Activated CD8-positive, alpha-beta memory T cell treated with anti-CD3 and anti-CD28 coated beads for 4 hours (primary cell): ENCODE measurements at places on chromosomes 11 and 22.

DNA sequence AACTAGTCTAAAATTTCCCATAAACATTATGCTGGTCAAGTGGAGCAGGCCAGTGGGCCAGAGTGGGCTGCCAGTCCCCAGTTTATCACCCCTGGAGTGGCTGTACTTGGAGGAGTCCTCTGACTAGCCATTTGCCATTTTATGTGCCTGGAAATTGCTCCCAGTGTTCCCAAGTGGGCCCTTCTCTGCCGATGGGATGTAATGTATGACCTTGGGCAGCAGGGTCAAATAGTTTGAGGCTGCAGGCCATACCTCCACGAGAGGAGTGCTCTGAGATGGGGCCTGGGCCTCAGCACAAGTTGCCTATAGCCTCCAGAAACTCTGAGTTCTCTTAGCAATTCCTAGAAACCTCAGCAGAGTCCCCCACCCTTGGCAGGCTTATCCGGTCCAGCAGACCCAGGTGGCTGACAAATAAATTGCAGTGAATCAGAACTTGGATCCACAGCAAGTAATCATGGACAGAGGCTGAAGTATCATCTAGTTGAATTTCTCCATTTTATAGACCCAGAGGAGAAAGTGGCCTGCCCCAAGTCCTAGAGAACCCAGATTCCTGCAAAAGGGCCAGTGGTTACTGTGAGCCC, 17.8 kb upstream of the PATZ1 start:
- DNase-seq, result no peak

DNA sequence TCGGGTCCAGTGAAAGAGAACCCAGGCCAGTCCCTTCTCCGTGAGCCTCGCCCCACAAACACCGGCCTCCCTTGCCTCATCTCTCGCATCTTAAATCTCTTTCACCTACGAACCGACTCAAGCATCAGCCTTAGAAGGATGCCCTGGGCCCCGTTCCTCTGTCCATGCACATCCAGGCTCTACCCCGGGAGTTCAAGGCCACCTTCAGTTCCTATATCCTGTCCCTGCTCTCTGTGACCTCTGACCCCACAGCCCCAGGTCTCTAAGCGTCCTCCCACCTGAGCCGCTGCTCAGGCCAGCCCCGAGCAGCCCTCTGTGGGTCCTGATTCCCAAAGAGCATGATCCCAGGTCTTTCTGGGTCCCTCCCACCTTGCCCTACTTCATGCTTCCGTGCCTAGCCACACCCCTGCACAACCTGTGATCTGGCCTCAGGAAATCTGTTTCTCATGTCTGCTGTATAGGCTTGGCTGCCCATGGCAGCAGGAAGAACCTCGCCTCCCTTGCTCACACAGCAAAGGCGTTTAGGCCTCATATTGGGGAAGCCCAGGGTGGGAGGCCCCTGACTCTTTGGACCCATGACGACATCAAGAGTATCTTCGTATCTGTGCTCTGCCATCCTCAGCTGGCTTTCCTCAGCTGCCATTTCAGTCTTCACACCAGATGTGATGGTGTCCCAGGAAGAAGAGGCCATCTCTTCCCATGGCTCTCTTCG, 77.5 kb upstream of the SEPTIN5 start:
- DNase-seq, result no peak

- no peak for DNase-seq
These were observed 14.6 kb upstream of the NRGN start for GRCh38 chr11:124724979-124725718.

GRCh38 chr22:37732699-37733607, 36.1 kb downstream of the TRIOBP start:
- DNase-seq, result no peak

DNA sequence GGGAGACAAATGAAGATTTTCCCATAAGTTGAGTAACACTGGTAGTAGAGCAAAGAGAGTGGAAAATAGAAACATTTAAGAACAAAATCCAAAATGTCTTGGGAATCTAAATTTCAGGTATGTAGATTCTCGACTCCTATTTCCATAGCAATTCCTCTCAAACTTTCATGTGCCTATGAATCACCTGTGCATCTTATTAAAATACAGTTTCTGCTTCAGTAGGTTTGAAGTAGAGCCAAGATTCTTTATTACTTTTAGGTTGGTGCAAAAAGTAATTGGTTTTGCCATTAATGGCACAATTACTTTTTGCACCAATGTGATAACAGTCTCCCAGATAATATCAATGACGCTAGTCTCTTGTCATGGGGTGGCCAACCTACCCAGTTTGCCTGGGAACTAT, 115.3 kb upstream of the SLC5A12 start:
- no peak for DNase-seq

DNA sequence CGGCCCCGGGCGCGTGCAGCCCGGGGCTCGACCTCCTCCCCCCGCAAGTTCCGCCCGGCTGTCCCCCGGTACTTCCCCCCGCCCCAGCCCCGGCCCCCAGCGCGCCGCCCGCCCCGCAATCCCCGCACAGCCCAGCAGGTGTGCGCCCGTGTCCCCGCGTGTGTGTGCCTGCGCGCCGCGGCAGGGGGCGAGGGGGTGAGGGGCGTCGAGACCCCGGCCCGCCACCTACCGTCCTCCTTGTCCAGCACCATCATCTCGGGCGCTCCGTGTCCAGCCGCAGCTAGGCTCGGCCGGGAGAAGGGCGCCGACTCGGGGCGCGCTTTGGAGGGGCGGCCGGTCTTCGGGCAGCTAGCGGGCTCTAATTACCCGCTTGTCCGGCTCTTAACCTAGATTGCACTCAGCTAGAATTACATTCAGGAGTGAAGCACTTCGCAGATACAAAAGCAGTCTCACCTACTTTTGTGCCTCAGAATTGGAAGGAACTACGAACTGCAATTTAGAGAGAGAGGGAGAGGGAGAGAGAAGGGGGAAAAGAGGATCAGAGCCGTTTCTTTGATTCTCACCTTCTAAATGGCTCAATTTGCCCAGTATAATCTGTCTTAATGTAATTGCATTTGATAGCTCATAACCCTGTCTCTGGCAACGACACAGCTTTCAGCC, 439 bp downstream of the LMO1 start:
- no peak for DNase-seq

GRCh38 chr22:36948273-36949225, 35.1 kb downstream of the CSF2RB start:
- DNase-seq, result no peak

DNA sequence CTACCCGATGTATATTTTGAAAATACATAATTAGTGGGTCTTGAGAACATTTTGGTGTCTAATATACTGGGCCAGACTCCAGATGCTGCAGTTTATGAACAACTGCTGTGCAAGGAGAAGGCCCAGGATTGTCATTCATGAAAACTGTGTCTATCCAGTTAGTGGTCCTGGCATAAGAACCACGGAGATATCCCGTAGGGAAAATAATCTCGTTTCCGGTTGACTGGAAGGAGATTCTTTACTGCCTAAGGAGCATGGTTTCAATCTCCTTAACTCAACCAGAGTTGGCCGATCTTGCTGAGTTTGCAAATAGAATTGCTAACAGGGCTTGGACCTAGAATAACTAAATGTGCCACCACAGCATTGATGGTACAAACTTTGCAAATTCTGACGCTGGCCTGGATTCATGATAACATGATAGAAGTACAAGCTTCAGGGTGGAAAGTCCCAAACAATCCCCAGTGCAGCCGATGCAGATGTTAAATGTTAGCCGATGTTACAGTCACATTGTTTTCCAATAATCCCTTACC, 4.6 kb upstream of the RTCB start:
- DNase-seq, result no peak

- no peak for DNase-seq
These were observed 5.5 kb downstream of the GP1BB start for GRCh38 chr22:19728836-19729235.

DNA sequence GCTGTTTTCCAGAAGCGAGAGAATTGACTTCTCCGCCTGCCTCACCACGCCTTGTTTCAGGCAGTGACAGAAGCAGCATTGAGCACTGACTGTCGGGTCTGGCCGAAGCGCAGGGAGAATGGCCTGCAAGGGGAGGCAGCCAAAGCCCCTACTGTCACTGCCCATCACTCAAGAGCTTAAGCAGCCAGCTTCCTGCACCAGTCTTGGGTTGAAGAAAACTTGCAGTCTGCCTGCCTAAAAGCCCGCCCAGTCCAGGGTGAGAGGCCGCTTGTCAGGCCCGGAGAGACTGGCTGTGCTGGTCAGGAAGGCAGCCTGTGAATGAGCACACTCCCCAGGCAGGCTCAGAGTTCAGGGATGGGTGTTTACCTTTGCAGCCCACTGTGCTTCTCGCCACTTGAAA, 108.3 kb downstream of the PKNOX2 start:
- no peak for DNase-seq

GRCh38 chr22:17921871-17922821, 102.2 kb downstream of the MICAL3 start:
- DNase-seq, result no peak

DNA sequence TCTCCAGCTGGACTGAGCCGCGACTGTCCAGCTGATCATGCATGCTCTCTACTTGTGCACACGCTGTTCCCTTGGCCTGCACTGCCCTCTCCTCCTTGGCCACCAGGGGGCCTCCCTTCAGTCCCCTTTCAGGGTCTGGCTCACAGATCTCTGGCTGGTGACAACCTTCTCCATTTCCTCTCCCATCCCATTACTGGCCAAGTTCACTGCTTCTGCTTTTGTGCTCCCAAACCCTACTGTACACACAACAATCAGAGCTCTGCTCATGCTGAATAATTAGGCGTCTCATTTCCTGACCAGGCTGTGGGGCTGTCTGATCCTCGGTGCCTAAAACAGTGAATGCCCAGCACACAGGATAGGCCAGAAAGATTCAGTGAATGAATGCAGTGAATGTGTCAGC, 224.0 kb upstream of the NARS2 start:
- no peak for DNase-seq

DNA sequence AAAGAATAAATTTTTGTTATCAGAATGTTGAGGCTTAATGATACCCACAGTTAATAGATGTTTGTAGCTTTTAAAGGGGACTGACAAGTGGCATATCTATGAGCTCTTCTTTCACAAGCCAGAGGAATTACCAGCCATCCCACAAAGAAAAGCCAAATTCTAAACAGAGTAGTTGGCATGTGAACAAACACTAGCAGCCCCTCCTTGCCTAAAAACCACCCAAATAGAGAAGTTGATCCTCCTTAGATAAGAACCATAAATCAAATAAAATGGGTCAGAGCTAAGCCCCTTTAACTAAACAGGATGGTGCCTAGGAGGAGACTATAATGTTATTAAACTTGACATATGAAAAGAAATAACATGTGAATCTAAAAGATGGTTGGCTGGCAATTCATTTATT, 11.4 kb downstream of the LPXN start:
- DNase-seq, result no peak

DNA sequence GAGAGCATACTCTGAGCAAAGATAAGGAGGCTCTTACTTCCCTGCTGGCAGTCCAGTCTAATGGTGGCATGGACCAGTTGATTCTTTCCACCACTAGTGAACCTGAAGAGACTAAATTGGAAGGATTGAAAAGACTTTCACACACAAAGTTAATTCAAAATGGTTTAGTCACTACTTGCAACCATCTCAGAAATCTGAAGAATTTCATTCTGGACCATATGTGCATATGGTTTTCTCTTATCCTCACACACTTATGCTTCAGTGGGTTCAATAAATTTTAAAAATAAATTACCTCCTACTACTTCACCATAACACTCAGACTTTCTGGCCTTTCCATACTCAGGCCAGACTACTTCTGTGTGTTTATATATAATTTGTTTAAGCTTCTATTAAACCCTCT, 44.7 kb downstream of the CADM1 start:
- DNase-seq, result no peak

- no peak for DNase-seq
These were observed 120.0 kb downstream of the SLC17A6 start for GRCh38 chr11:22458161-22458560.
